ENCODE measurements at places on chromosomes 4 and X.

DNA sequence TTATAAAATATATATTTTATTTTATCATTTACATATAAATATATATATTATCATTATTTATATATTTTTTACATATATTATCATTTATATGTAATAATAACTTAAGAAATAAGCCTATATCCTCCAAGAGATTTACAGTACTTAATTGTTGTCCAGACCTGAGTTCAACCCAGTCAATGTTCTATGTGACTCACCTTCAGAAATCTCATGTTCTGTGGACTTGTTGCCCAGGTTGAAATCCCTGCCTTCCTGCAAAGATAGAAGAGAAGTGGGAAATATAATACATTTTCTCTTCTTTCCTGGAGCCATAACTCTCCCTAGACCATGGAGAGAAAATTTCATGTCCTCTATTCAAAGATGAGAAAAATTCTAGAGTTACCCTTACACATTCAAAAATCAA lies 247.3 kb downstream of the PARM1 start:
- DNase-seq: no peak

DNA sequence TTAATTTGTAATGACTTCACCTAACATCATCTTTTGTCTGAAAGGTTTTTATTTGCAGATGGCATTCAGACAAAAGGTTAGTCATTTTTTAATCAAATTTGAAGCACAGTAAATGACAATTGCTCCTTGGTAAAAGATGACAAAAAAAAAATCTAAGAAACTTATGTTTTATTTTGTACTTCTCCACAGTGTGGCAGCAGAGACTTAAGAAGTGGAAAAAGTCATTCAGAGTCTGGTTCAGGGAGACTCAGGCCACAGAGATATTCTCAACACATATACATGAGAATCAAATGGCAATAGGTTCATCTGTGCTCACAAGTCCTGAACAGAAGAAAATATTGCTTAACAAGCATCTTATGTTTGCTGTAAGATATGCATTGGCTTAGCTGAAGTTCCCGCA lies 436.2 kb downstream of the KCNIP4 start:
- DNase-seq: no peak

DNA sequence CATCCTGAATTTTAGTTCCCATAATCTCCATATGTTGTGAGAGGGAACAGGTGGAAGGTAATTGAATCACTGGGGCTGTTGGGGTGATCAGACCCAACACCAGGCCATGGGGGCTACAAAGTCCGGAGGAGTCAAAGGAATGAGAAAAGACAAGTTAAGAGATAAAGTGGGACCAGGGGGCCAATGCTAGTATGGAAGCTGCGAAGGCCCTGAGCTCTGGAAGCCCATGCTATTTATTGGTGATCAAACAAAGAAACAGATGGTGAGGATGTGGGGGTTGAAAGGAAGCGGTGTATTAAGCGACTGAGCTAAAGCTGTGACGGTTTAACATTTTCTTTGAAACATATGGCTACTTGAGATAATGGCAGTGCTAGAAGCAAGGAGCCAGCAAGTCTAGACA lies 132.8 kb downstream of the PDGFC start:
- DNase-seq: no peak

DNA sequence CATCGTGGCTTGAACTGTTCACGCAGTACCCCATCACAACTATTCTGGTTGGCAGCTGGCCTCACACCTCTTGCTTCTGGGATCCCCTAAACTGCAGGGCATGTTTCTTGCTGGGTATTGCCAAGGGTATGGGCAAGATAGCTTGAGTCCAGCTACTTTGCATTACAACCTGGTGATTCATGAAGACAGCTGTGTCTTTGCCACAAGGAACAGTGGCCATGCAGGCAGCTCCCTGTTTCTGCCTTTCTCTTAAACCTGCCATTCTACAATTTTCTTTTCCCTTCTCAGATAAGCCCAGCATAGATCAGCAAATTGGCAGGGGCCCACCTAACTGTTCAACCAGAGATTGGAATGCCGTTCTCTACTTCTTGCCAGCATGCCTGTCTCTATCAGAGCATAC lies 42.8 kb downstream of the TENM3 start:
- DNase-seq: no peak

- no peak for DNase-seq
These were observed 30.0 kb upstream of the ANXA5 start for GRCh38 chr4:121726642-121727268.

All from cerebellar nuclear complex (tissue), 1 donor.